NCI-H748 treated with DMSO at 0.1 percent for 48 hours (cell line): ENCODE measurements at places on chromosomes 2 and 18.

- DNase-seq: peak; percentile 9
Measured at GRCh38 chr2:77521931-77522470, at the start of gene LRRTM4. Gene LRRTM4 (minus strand): TSS chr2:77522376.

DNA sequence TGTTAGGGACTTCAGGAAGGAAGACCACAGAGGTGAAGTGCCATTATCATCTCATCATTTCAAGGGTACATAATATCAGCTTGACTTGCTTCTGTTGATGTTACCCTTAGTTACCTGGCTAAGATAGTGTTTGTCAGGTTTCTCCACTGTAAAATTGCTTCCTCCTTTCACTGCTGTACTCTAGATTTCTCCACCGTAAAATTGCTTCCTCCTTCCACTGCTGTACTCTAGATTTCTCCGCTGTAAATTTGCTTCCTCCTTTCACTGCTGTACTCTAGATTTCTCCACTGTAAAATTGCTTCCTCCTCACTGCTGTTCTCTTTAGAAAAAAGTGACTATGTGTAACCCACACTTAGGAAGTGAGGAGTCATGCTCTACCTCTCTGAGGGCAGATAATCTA is 1460.3 kb downstream of the SUCLG1 start:
- no peak for DNase-seq

- DNase-seq: no peak
Measured at GRCh38 chr2:102291319-102292075, 19.9 kb upstream of the IL1RL1 start.

DNA sequence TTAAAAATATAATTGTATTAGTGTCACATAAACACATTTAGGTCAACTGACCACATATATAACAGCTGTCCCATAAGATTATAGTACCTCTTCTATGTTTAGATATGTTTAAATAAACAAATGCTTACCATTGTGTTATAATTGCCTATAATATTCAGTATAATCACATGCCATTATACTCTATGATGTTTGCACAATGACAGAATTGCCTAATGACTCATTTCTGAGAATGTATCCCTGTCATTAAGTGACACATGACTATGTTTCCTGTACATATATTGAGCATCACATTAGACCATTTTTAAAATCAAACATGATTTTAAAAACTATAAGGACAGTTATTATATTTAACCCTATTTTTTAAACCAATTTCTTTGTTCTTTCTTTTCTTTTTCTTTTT is 89.8 kb downstream of the HS6ST1 start:
- peak; percentile 78 for DNase-seq

DNA sequence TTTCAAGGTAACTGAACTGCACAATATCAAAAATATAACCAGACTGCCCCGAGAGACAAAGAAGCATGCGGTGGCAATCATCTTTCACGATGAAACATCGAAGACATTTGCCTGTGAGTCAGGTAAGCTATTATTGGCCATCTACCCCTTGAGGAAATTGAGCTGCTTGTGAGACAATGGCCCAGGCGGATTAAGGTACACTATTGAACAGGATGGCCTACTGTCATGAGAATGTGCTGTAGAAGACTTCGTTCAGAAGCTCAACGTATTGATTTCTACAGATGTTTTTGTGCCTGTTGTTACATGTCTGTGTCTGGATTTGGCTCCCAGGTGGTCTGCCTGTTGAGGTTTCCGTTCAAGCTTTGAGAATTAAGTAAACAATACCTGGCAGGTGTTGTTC is 198.7 kb downstream of the DOK6 start:
- peak; percentile 81 for DNase-seq

DNA sequence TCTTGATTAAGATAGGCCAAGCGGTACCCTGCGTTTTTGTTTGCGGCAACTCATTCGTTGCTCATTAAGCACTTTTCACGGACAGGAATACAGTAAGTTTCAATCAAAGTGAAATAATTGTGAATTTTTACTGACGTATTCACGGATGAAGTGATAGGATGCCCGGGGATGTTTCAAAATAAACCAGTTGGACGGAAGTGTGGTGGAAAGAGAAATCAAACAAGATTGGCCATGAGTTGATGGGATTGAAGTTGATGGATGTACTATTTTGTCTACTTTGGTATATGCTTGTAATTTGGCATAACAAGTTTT is 481 bp downstream of the TMEM177 start:
- no peak for DNase-seq

DNA sequence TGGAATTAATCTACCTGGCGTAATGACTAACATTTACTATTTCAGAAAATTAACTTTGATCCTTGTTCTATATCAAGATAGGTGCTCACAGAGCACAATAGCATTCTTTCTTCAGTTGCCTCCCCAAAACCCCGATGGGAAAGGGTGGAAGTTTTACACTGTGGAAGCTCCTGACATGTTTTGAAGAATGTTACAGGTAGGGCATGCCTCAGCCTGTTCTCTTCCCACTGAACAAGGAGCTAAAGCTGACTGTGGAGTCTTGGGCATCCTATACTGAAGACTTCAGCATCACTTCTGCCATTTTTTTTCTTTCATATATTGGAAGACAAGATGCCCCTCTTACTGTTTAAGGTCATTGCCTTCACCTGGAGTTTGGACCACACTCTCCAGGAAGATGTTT is 211.2 kb downstream of the SPP2 start:
- DNase-seq: no peak

GRCh38 chr2:232286001-232286868 is 92.3 kb upstream of the ALPP start:
- DNase-seq: no peak

- DNase-seq: peak; percentile 70
Measured at GRCh38 chr18:55419947-55420664, 167.9 kb downstream of the TCF4 start.

DNA sequence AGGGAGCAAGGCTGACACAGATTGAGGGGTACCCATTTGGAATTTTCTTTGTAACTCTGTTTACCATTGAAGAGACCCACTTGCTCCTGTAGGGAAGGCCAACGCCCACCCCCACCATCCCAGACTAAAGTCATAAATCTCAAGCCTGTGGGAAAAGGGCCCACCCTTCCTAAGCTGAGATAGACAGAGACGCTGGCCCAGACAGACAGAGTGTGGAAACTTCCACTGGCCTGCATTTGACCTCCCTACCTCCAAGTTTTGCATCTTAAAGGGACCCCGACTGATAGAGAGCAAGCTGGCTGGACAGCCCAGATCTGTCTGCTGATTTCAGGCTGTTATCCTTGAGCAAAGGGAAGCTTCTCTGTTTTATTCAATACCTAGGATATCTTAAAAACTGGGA is 48.2 kb upstream of the SLC14A2 start:
- no peak for DNase-seq

GRCh38 chr2:240799033-240799820 is 20.8 kb downstream of the KIF1A start:
- DNase-seq: no peak

GRCh38 chr2:192194265-192194865 is 368 bp downstream of the TMEFF2 start:
- DNase-seq: peak; percentile 82

GRCh38 chr2:220876080-220876824 is 695.9 kb downstream of the EPHA4 start:
- DNase-seq: no peak

- no peak for DNase-seq
Measured at GRCh38 chr18:66641056-66641455, 37.2 kb upstream of the CDH19 start.

GRCh38 chr2:230871361-230872150 is 6.8 kb downstream of the ITM2C start:
- no peak for DNase-seq

DNA sequence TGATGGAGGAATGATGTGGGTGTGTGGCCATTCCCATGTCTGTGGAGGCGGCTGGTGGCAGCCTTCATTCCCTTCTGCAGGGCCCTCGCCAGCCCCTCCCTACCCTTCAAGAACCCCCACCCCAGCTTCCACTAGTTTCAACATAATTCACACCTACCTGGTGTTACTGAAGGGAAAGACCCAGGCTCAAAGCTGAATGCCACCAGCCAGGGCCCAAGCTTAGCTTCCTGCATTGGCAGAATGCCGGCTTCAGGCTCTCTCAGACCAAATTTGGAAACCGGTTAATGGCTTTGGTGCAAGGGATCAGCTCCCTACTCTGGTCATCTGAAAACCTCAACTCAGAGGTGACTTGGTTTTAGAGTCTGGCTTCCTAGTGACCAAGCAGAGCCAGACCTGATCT is 16.9 kb downstream of the GAREM2 start:
- DNase-seq: no peak

GRCh38 chr2:23326330-23326729 is 58.6 kb upstream of the KLHL29 start:
- DNase-seq: no peak

- DNase-seq: no peak
Measured at GRCh38 chr2:192148241-192148619, 46.5 kb downstream of the TMEFF2 start.

GRCh38 chr2:239805043-239805329 is 220.2 kb downstream of the NDUFA10 start:
- DNase-seq: no peak

DNA sequence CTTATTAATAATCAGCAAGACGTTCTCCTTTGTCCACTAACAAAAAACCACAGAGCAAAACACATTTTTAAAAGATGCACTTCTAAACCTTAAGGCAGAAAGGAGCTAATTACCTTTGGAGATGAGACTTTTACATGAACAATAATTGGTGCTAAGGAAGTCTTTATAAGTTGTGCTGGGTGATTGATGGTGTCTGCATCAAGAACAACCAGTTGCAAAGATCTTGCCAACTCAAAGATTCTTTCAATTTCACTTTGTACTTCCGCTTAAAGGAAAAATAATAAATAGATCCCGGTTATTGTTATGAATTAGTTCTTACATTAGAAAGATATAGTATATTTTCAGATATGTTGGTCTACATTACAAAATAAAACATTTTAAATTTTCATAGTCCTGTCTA is 26.9 kb upstream of the ARL5A start:
- DNase-seq: no peak

DNA sequence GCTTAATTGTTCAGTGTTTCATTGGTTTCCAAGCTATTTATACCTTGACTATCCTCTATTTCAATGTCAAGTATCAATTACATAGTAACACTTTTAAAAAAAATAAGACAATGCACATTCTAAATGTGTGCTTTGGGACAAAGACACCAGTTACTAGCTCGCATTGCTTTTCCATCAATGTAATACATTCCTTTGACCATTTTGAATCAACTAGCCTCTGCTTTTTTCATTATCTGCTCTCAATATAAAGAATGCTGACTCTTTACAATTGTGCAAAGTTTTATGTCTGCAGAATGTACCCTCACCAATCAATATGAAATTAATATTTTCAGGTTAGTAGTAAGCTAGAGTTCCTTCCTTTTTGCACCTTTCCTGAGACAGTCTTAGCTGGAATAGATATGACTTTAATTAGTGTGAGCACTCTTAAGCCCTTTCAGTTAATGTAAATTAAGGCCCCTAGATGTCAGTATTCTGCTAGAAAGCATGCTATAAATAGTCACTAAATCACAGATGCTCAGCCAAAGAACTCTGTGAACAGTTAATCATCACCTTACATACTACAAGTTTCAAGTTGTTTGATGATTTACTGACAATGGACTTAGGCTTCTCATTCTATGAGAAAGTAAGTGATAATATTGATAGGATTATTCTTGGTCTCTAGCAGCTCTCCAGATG is 413.6 kb downstream of the PTH2R start:
- peak; percentile 46 for DNase-seq

DNA sequence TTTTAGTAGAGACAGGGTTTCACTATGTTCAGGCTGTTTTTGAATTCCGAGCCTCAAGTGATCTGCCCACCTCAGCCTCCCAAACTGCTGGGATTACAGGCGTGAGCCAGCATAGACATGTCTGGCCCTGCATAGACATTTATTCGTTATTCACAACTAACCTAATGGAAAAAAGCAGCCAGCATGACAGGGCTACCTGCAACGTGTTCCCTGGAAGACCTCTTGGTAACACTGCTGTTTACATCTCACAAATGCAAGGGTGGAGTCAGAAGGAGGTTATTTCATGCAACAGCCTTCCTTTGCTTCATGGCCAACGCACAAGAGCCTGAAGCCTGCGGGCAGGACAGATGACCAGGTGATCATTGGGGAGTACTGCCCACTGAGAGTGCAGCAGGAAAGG is 9.2 kb downstream of the SERPINE2 start:
- no peak for DNase-seq

- no peak for DNase-seq
Measured at GRCh38 chr2:74975016-74975415, 16.6 kb downstream of the POLE4 start.

- DNase-seq: no peak
Measured at GRCh38 chr2:10002109-10002508, 41.2 kb upstream of the KLF11 start.

- peak; percentile 86 for DNase-seq
Measured at GRCh38 chr2:190627448-190628412, 21.2 kb upstream of the NAB1 start.

GRCh38 chr2:201072201-201072530 is 365 bp downstream of the NDUFB3 start:
- no peak for DNase-seq

- DNase-seq: no peak
Measured at GRCh38 chr2:72026819-72027425, 120.7 kb downstream of the CYP26B1 start.

DNA sequence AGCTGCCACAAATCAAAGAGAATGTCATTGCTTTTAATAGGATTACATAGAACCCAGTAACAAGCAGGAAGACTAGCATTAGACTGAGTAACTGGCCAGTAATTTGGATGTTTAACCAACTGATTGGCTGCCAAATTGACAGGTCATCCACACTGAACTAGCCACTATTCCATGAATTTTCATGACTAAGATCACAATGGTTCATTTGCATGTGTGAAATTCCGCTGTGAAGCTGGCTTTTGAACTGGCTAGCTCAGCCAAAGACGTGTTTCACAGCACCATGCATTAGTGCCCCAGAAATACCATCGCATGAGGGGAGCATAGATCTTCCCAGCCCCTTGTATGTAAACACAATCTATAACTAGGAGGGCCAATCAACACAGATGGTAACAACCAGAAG is 649.8 kb downstream of the ARHGAP15 start:
- DNase-seq: no peak

GRCh38 chr2:3355951-3356569 is 21.6 kb downstream of the EIPR1 start:
- no peak for DNase-seq

- DNase-seq: no peak
Measured at GRCh38 chr2:33018271-33018670, 71.5 kb downstream of the LTBP1 start.

- DNase-seq: no peak
Measured at GRCh38 chr2:105236060-105236424, 5.5 kb upstream of the GPR45 start.

GRCh38 chr2:130286983-130287655 is 55.6 kb upstream of the IMP4 start:
- no peak for DNase-seq

DNA sequence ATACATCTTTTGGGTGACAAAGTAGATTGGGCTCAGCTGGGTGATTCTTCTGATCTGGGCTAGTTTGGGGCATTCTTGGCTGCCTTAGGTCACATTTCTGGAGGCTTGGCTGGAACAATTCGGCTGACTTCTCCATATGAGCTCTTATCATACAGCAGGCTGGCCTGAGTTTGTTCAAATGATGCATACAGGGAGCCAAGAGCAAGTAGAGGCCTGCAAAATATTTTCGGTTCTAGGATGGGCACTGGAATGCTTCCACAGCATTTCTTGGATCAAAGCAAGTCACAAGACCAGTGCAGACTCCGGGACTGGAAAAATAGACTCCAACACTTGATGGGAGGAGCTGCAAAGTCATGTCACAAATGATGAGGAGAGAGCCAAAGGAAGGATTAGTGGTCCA is 98.4 kb downstream of the SCG2 start:
- DNase-seq: no peak

GRCh38 chr2:234273887-234274584 is 222.8 kb downstream of the ARL4C start:
- no peak for DNase-seq

GRCh38 chr2:15920696-15921095 is 19.7 kb upstream of the MYCN start:
- DNase-seq: no peak
